OCI-M1 (cell line): ENCODE measurements at places on chromosomes 3 and 15.
A peak's percentile ranks its signal among the peaks of the same experiment; 100 is the strongest.

DNA sequence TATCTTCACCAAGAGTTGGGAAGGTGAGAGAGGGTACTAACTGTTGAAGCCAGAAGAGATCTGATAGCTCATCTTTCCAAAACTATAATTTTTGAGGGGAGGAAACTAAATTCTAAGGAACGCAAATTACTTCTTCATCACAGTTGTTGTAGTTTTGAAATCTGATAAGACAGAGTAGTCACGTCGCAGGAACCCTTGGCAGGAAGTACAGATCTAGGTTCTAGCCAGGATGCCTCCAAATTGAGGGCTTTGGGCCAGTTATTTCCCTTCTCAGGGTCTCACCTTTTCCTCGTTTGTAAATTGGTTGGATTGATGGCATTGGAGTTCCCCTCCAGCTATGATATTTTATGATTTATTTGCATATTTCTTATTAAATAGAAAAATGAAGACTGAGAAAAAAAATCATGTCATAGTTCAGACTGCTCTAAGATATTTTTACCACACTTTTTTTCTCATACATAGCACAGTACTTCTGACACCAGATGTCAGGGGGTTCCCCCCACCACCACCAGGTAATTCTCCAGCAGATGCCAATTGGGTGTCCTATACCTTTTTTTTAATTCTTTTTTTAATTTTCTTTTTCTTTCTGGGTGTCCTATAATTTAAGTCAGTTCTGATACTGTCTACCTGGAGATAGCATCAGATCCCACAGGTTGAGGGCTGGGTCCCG is 32.3 kb upstream of the APH1B start:
- no peak for DNase-seq

GRCh38 chr3:177345049-177345972 is 148.0 kb upstream of the TBL1XR1 start:
- DNase-seq, result peak; percentile 93

DNA sequence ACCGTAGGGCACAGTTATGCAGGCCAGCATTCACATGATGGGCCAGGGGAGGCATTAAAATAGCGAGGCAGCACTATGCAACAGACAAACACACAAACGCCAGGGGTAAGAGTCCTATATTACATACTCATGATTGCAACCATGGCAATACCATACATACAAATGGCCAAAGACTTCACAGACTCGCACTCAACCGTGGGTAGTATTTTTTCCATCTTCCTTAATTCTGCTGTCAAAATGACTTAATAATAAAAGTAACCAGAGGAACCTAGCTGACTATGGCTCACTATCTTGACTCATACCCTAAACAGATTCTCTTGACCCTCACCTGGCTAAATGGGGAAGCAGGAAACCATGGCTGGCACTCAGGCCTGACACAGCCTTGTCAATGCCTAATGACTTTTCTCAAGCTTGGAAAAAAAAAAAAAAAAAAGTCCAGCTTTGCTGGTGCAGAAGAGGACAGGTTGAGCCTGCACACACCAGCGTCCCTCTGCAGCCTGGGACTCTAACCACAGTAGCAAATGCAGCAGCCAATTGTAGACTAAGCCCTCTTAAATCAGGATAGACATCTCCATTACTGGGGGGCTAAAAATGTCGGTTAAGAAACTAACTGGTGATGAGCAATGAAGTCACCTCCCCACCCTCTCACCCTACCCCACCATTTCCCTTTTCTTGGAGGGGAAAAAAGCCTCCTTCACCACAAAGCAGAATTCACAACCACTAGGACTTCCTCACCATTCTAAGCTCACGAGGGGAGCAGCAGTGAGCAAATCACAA is 23.1 kb downstream of the CCDC12 start:
- peak; percentile 61 for DNase-seq

GRCh38 chr3:171875923-171876412 is 32.8 kb downstream of the TMEM212 start:
- DNase-seq, result no peak

GRCh38 chr3:24740326-24740725 is 245.7 kb upstream of the THRB start:
- DNase-seq, result no peak

DNA sequence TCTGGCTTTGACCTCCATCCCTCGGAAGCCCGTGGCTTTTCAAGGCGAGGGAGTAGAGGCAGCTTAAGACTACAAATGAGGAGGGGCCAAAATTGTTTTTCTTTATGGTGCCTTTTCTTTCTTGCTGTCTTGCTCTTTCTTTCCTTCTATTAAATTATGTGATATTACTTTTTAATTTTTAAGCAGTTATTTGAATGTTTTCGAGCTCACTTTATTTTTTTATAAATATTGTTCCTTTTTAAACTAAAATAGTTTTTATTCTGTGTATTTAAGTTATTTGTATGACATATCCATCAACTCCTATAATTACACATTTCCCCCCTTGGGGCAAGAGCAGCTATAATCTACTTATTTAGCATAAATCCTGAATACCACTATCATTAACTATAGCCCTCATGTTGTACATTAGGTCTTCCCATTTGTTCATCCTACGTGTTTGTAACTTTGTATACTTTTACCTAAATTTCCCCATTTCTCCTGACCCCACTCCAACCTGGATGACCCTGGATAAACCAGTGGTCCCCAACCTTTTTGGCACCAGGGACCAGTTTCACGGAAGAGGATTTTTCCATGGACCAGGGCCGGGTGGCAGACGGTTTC is 622 bp upstream of the PLSCR1 start:
- DNase-seq, result no peak

DNA sequence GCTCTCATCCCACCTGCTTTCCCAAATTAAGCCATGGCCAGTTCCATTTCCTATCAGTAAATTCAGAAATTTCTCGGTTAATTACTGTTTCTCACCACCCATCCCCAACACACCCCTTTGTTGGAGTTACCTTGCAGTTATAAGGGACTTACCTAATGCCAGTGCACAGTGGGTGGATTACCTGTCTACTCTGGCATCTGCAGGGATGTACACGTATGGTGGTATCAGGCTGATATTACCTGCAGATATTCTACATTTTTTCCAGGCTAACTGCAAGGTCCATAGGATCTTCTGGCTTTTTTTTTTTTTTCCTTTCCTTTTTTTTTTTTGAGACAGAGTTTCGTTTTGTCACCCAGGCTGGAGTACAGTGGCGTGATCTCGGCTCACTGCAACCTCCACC is 7.9 kb upstream of the MRAS start:
- no peak for DNase-seq

DNA sequence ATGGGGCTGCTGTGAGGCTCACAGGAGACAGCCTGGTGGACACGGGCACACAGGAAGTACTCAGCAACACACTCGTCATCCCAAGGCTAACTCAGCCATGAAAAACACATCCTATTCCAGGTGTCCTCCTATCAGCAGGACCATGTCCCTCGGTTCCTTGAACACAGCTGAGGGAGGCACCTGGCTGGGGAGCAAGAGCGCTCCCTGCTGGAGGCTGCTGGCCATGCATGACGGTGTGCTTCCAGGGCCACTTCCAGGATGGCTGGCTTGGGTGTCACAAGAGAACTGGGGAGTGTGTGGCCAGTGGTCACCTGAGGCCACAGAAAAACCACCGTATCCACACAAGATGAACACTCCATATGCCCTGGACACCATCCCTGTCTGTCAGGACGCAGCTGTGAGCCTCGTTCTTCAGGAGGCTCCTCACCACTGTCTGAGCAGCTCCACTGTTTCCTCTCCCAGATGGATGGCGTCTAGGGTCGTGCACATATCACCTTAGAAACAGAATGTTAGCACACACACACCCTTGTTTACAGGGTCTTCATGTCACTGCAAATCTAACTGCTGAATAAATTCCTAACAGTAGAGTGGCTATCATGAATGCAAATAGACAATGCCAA is 31.0 kb downstream of the POC1A start:
- DNase-seq, result peak; percentile 59

- DNase-seq, result no peak
Observed at GRCh38 chr15:45375836-45376235, 2.5 kb downstream of the GATM start.

- no peak for DNase-seq
Observed at GRCh38 chr3:114727373-114727772, 419.7 kb downstream of the ZBTB20 start.

DNA sequence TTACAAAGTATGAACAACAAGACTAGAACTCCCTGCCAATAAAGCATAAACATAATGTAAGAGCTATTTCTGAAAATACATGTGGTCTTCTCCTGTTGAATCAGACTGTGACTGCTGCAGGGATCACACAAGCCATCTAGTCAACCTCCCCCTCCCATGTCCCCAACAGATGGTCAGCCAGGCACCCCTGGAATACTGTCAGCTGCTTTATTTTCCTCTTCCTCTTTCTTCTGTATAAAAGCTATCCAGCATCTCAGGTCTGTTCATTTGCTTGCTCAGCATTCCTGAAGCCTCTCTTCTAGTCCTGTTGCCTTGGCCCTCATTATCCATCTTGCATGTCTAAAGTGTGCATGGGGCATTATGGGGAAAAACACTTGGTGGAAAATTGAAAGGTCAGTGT is 6.5 kb upstream of the MINDY4B start:
- DNase-seq, result no peak

DNA sequence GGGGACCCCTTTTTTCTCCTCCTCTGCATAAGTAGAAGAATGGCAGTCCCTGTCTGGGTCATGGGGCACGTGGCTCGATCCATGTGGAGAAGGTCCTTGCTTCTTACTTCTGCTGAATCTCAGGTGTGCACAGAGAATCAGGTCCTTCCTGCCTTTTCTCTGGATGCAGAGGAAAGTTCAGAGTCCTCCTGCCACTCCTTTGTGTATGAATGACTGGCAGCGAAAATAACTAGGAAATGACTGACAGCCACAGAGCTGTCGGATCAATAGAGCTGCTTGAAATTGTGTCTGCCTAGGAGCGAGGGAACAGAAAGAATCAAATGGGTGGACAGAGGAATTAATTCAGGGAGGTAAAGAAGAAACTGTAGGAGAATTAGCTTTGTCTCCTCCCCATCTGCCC is 49.6 kb upstream of the ROPN1 start:
- no peak for DNase-seq

- no peak for DNase-seq
Observed at GRCh38 chr15:101091080-101092017, 160.5 kb downstream of the CHSY1 start.

- no peak for DNase-seq
Observed at GRCh38 chr3:11283139-11283475, 10.9 kb downstream of the ATG7 start.

GRCh38 chr3:49316696-49317457 is 23.0 kb downstream of the USP4 start:
- no peak for DNase-seq

GRCh38 chr3:152380043-152380442 is 111.3 kb downstream of the MBNL1 start:
- peak; percentile 34 for DNase-seq

GRCh38 chr15:57343048-57343447 is 33.3 kb upstream of the CGNL1 start:
- no peak for DNase-seq

- no peak for DNase-seq
Observed at GRCh38 chr3:42904076-42904475, 1.9 kb upstream of the ZNF662 start.

DNA sequence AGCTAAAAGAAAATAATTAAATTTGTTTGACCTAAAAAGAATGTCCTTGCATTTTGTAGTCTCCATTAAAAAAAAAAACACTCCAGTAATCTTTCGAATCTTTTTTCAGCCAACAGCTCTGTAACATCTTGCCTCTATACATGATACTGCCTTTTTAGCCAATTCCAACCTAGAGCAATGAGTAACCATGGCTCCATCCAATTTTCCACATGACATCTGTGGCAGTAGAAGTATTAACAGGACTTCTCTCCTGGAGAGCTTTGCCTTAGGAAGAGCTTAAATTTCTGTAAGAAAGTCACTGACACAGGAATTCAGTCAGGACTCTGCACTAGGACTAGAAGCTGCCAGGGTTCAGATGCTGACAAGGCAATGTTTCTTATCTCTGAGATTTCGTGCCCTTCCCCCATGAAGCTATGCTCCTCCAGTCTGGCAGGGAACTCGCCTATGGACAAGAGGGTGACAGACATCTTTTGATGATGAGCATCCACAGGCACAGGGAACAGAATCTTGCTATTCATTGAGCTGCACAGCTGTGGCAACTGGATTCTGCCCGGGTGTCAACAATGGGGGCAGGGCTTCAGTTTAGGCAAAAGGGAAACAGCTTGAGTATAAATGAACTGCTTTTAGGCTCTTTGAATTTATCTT is 81.8 kb downstream of the ALCAM start:
- DNase-seq, result peak; percentile 38

DNA sequence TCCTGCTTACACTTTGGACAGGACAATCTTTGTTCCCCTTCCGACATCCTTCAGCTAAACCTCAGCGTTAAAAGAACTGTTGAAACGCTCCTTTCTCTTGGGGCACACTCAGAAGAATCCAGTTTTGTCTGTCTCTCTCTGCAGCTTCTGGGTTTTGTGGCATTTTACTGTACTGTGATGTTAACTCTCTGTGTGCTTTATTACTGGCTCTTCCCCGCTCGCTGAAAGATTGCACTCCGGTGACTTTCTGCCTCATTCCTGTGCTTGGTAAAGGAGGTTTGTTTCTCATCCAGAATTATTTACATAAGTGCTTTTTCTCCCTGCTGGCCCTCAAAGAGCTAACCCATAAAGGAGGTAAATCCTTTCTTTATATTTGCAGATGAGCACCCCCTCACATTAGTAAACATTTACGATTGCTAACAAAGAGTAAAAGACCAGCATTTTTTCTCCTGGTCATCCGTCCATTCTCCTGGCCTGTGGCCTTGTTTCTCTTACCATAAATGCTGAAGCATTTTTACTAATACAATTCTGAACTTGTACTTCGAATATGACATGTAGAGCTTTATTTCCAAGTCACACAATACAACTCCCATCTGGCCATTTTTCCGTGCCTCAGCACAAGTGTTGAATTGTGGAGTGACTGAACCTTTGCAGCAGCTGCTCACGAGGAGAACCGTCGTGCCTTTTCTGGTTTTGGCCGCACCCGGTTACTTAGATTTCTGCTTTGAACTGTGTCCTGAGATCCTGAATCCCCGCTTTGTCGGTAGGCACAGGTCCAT is 69.3 kb upstream of the RPL35A start:
- no peak for DNase-seq

DNA sequence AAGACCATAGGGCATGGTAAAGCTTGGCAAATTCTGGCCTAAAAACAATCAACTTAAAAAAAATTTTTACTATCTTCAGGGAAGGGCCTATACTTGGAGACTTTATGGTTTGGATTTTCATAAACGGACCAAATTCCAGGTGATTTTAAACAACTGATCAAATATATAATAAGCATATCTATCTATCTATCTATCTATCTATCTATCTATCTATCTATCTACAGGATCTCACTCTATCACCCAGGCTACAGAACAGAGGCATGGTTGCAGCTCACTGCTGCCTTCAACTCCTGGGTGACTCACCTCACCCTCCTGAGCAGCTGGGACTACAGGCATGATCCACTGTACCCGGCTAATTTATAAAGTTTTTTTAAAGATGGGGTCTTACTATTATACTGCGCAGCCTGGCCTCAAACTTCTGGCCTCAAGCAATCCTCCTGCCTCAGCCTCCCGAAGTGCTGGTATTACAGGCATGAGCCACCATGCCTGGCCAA is 6.7 kb downstream of the SPPL2A start:
- DNase-seq, result no peak
